ENCODE measurements at places on chromosomes 16 and 17.

DNA sequence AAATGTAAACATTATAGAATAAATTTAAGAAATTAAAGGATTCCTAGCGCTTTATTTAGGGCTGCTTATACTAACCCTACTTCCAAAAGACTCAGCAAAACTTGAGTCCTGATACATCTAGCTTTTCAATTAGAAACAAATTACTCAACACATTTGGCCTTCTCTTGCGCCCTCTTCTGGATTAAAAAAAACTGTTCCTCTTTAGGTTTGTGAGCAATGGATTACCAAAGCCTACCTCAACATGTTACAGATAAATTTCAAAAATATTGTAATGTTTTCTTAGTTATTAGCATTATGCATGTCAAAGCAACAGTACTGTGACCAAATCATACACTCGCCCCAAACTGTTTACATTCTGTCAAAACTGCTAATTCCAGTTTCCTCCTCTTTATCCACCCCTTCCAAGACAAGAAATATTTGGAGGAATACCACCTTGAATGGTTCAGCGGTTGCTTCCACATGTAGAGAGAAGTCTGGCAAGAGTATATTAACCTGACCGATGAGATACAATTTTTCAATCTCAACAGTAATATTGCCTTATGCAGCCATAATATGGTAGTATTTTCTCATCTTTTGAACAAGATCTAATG lies 2.7 kb downstream of the NUFIP2 start:
- peak; percentile 18 for DNase-seq

DNA sequence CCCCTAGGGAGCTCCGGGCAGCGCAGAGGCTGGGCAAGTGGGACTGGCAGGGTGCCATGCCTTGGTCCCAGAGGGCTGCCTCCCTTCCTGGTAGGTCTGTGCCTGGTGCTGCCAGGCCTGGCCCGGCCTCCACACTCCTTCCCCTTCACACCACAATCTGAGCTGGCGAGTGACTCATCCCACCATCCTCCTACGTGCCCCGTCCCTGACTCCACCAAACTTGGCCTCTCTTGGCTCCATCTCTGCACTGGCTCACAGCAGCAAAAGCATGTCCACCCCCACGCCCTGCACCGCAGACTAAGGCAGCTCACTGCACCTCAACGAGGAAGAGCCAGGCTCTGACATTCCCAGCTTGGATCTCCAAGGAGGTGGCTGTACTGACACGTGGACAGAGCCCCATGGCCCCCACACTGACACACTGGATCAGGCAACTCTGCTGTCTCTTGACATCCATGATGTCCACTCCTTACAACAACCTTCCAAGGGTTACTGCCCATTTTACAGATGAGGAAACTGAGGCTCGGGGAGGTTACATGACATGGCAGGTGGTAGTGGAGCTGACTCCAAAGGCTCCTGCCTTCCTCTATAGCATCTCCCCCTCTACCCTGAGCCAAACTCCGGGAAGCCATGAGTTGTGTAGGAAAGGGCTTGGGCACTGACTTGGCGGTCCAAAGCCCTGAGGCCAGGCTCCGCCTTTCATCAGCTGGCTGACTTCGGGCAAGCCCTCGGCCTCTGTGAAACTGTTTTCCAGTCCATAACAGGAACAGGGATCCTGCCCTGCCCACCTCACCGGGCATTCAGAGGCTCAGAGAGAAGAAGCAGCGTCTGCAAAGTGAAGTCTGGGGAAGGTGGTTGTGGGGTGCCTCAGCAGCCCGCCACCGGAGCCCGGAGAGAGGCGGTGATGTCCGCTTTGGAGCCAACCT lies 20.1 kb upstream of the KRT19 start:
- peak; percentile 89 for DNase-seq

DNA sequence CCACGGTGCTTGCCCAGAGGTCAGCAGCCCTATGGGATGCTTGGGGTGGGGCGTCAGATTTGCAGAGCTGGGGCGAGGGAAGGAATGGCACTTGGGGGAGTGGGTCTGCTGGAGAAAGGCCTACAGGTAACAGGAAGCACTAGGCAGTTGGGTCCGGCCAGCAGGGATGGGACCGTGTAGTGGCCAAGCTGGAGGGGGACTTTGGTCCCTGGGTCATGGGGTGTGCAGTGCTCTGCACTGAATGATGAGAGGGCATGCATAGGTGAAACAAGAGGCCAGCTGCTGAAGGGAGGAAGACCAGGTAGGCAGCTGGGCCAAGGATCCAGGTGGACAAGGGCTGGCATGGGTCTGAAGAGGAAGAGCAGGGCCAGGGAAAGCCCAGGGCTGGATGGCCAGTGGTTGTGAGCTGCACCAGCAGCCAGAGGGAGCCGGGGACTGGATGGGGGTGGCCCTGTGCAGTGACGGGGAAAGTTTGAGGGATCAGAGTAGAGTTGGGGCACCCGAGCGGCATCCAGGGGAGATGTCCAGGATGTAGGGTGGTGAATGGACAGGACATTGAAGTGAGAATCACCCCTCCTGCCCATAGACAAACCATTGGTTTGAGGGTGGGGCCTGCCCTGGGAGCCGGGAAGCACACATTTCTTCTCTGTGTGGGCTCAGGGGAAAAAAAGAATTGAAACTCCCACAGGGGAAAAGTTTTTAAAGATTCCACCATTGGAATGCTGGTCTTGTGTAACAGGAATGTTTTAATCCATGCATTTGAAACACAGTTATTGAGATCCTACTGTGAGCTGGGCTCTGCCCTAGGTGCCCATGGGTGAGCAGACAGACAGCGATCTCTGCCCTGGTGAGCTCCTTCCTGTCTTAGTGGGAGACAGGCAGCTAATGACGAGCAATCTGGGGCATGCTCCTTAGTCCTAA lies 25.1 kb downstream of the RAI1 start:
- no peak for DNase-seq

DNA sequence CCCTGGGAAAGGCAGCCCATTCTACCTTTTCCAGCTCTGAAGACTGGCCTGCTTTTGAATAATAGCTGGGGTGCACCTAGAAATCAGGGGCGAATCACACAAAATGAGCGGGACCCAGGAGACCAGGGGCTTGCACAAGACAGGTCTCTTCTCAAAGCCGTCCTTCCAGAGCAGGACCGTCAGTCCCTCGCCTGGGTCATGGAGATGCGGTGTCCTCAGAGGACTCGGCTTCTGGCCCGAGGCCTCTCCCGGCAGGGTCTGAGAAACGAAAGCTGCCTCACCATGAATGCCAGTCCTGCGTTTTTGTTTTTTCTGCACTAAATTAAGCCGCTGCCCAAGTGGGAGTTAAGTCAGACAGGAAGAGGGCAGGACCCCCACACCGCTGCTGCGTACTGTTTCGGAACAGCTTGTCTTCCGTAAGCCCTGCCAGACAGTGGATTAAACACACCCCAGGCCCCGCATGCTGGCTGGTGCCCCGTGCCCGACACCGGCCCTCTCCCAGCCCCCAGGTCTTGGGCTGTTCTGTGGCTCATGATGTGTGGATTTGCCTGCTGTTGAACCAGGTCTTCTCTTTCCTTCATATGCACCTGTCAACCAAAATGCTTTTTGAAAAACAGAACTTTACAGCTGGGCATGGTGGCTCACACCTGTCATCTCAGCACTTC lies 142.1 kb upstream of the RPH3AL start:
- no peak for DNase-seq

DNA sequence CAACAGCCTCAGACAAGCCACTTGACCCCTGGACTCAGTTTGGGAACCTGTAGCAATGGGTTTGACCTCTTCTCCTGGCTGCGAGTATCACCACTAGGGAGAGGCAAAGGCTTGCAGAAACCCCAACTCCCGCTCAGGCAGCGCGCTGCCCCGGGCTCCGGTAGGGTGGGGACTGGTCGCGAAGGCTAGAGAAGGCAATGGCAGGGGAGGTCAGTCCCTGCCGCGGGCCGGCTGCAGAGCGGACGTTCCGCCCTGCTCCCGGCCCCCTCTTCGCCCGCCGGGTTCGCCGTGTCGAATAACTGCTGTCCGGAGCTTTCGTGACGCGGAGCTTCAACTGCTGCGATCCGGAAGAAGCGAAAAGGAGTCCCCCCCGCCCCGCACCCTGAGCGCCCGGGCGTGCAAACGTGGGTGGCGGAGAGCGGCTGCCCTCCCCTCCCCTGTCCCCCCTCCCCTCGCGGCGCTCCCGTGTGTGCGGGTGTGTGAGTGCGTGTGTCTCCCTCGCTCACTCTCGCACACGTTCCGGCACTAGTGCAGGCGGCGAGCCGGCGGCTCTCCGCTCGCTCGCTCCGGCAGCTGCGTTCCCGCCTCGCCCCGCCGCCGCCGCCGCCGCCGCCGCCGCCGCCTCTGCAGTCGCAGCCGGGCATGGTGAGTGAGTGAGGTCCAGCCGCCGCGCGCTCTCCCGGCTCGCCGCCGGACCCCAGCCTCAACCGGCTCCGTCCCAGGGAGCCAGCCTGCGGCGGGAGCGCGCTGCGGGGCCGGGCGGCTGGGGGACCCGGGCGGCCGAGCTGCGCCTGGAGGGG lies 772 bp upstream of the SHISA6 start:
- DNase-seq, result no peak

DNA sequence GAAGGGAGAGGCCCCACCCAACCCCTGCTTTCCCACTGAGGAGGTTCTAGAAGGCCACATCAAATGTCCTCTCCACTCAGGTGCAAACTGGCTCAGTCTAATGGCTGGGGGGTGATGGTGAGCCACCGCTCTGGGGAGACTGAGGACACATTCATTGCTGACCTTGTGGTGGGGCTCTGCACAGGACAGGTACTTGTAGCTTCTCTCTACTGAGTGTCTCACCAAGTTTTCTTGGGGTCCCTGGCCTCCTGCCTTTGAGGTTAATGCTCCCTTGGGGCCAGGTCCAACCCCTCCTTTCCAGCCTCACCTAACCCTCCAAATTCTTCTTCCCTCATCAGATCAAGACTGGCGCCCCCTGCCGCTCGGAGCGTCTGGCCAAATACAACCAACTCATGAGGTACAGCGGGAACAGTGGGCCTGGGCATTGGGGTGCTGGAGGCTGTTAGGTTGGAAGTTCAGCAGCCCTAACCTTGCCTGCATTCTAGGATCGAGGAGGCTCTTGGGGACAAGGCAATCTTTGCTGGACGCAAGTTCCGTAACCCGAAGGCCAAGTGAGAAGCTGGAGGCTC lies 5.7 kb downstream of the ENO3 start:
- DNase-seq, result no peak

Measured in AG04450 (cell line).